ENCODE measurements at places on chromosomes 3 and 15.

GRCh38 chr3:69321301-69322157 is 64.4 kb downstream of the FRMD4B start:
- DNase-seq: no peak

GRCh38 chr15:89777782-89778380 is 1.7 kb downstream of the MESP2 start:
- DNase-seq: no peak

DNA sequence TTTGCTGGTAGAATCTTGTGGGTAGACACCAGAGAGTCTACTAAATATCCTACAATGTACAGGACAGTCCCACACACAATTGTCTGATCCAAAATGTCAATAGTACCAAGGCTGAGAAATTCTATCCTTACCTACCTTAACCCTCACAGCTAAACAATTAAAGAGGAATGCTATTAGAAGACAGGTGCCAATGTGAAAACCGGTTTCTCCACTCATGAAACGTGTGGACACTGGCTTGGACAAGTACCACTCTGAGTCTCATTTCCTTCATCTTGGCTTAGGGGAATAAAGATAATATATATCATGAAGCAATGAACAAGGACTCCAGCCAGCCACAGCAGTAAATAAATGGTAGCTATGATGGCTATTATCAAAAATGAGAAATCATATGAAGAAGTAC is 90.2 kb downstream of the RFTN1 start:
- DNase-seq: no peak

GRCh38 chr3:31081018-31081662 is 186.7 kb upstream of the GADL1 start:
- no peak for DNase-seq

GRCh38 chr15:78045189-78045588 is 32.3 kb downstream of the TBC1D2B start:
- no peak for DNase-seq

- no peak for DNase-seq
Observed at GRCh38 chr3:120369037-120369467, 19.9 kb upstream of the LRRC58 start.

DNA sequence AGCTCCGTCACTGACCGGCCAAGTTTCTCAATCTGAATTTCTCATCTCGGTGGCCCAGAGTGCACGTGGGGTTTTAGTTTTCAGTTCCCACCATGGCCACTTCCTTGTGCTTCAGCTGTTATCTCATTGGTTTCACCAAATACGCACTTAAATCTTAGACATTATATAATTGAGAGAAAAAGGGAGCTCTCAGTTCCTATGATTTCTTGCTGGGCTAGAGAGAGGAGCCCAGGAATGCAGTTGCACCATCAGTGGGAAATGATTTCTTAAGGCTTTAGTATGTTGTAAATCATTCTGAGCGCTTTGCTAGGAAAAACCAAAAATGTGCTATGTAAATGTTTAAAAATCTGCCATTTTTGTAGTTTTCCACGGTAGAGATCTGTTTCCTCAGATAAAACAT is 53.2 kb downstream of the OXNAD1 start:
- DNase-seq: peak; percentile 35

DNA sequence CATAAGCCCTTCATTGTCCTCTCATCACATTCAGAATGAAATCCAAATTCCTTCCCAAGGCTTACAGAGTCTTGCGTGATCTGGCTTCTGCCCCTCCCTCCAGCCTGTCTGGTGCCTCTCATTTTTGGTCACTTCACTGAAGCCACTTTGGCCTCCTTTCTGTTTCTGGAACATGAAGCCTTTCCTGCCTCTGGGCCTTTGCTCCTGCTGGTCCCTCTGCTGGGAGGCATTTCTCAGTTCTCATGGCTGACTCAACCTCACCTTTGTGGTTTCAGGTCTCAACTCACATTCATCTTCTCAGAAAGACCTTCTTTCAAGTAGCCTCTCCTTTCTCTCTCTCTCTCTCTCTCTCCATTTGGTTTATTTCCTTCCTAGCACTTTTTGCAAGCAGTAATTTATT is 43.9 kb upstream of the BHLHE40 start:
- DNase-seq: no peak

DNA sequence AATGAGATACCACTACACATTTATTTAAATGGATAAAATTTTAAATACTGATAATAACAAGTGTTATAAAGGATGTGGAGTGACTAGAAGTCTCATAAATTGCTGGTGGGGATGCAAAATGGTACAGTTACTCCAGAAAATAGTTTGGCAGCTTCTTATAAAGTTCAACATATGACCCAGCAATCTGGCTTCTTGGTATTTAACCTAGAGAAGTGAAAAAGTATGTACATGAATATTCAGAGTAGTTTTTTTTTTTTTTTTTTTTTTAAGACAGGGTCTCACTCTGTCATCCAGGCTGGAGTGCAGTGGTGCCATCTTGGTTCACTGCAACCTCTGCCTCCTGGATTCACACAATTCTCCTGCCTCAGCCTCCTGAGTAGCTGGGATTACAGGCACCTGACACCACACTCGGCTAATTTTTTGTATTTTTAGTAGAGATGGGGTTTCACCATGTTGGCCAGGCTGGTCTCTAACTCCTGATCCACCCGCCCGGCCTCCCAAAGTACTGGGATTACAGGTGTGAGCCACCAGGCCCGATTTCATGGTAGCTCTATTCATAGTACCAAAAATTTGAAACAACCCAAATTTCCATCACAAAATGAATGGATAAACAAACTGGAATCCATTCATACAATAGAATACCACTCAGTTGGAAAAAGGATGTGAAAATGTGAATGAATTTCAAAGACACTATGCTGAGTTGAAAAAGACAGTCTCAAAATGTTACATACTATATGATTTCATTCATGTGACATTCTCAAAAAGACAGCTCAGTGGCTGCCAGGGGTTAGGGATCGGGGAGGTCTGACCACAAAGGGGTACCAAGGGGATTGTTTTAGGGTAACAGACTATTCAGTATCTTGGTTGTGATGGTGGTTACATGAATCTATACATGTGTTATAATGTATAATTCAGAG is 14.4 kb downstream of the RRP9 start:
- no peak for DNase-seq

DNA sequence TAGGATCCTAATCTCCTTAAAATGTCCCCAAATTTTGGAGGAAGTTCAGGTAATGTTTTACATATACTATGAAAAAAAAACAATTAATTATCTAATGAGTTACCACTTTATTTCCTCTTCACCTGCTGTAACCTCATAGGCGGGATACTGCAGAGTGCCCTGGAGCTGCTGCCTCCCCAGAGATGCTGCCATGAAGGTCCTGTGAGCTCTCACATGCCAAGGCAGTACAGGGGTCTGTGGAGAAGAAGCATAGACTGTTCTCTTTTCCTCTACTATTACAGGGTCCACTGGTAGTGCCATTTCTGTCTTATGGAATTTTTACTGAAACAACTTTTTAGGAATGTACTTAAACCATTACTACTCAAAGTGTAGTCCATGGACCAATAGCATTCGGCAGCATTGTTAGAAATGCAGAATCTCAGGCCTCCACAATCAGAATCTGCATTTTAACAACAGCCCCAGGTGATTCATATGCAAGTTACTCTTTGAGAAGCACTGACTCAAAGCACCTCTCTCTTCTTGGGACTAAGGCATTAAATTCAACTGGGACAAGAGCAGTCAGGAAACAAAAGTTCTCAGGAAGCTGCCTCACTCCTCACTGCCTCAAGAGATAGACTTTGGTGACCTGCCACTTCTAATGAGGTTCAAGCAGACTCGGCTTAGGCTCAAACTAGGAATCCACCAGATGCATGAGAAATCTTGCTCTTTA is 30.3 kb upstream of the CPOX start:
- no peak for DNase-seq

DNA sequence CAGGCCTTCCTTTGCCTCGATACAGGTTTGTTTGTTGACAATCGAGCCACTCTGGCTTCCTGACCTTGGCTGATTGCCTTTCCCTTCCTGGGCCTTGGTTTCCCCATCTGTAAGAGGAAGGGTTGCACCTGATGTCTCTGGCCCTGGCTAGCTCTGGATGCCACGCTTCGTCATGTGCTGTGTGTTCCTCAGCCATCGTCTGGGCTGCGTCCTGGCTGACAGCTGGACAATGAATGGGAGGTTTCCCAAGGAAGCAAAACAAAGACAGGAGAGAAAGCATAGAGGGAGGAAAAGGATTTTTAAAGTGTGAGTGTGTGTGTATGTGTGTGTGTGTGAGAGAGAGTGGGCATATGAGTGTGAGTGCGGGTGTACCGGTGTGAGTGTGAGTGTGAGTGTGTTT is 65.2 kb upstream of the HACD2 start:
- DNase-seq: no peak

DNA sequence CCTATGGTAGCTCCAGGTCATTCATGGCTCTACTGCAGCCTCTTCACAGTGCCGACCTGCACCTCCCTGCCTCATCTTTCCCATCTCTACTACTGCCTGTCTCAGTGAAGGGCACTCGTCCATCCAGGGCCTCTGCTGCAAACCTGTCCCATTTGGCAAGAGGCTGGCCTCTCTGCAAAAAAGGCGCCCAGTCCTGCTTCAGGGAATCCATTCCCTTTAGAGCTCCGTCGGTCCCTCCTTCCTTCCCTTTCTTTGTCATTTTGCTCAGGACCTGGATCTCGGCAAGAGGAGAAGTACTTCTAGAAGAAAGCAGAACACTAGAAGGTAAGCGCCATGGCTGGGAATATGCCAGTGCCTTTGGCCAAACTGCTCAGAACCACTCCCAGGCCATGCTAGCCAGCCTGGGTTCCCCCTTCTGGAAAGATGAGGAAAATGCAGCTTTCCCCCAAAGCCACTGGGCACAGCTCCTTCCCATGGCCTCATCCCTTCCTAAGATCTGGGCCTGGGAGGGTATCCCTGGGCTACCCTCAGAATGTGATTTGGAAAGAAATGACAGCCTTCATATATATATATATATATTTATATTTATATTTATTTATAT is 6.4 kb upstream of the ISL2 start:
- peak; percentile 57 for DNase-seq

- no peak for DNase-seq
Observed at GRCh38 chr15:64544450-64544849, 84.1 kb downstream of the ZNF609 start.

DNA sequence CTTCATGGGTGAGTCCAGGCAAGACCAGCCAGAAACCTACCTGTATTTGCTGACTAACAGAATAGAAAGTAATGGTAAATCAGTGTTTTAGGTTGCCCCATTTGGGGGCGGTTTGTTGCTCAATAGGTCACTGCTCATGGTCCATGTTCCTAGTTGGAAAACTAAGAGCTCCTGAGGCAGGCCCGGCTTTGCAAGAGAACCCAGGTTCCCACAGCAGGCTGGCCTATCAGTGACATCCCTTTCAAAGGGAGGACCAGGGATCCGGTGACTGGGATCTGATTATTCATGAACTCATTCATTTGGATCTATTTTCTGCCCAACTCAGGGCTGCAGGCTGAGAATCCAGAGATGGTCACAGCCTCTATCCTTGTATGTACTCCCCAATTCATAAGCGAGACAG is 163.9 kb downstream of the WNT7A start:
- DNase-seq: no peak

GRCh38 chr3:15342246-15342645 is 9.9 kb upstream of the SH3BP5 start:
- DNase-seq: no peak

GRCh38 chr15:50798684-50799083 is 33.2 kb upstream of the SPPL2A start:
- no peak for DNase-seq

- DNase-seq: no peak
Observed at GRCh38 chr3:161369531-161369930, 1.8 kb downstream of the SPTSSB start.

- DNase-seq: peak; percentile 52
Observed at GRCh38 chr3:193795062-193795690, 202.2 kb downstream of the OPA1 start.

GRCh38 chr15:34753236-34753894 is 1.4 kb downstream of the GJD2 start:
- DNase-seq: peak; percentile 62

DNA sequence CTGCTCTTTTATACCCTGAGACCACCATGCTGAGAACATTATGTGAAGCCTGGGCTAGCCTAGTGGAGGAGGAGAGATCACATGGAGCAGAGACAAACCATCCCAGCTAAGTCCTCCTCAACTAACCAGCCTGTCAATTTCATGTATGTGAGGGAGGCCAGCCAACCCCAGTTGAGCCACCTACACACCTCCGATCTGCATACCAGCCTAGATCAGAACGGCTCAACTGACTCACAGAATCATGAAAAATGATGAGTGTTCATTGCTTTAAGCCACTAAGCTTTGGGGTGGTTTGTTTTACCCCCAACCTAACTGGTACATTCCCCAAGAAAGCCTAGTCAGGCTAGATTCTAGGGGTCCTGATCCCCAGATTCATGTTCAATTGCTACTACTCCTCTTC is 19.4 kb upstream of the CA12 start:
- no peak for DNase-seq

- no peak for DNase-seq
Observed at GRCh38 chr3:66179793-66180192, 41.0 kb upstream of the SLC25A26 start.

GRCh38 chr15:80545078-80545477 is 140.9 kb downstream of the ARNT2 start:
- no peak for DNase-seq

- no peak for DNase-seq
Observed at GRCh38 chr3:76694063-76694462, 345.8 kb upstream of the ROBO2 start.

- DNase-seq: no peak
Observed at GRCh38 chr3:193730511-193730910, 137.5 kb downstream of the OPA1 start.

DNA sequence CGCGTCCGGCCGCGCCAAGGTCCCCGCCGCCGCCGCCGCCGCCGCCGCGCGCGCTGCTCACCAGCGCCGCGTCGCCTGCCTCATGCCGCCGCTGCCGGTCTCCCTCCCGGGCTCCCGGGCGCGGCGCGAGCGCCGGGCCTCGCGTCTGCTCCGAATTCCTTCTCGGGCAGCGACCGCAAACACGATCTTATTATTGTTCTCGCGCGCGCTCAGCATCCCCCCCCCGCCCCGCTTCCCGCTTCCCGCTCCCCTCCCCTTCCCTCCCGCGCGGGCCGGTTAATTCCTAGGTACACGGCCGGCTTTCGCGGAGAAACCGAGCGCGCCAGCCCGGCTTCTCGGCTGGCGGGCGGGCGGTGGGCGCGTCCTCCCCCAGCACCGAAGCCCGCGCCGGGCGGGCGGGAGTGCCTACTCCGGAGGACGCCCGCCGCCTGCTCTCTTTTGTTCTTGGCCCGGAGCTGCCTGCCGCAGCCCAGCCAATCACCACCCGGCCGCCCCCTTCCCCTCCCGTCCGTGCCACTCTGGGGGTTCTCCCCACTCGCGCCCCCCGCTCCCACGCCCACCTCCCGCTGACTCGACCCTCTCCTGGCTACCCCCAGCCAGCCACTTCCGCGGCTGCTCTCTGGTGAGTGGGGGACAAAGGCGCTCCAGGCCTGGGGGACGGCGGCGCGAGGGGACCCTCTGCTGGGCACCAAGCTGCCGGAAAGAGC is at the start of gene HDGFL3:
TSS of gene HDGFL3 (minus strand) at position 164 of the 707 bp plus-strand sequence. CDS start 409 bp downstream, outside the sequence.
- peak; percentile 74 for DNase-seq

Measured in fibroblast of skin of scalp (primary cell).